ENCODE measurements at places on chromosomes 16 and 17.

- no peak for DNase-seq
Observed at GRCh38 chr17:59257101-59257500, 36.8 kb downstream of the GDPD1 start.

DNA sequence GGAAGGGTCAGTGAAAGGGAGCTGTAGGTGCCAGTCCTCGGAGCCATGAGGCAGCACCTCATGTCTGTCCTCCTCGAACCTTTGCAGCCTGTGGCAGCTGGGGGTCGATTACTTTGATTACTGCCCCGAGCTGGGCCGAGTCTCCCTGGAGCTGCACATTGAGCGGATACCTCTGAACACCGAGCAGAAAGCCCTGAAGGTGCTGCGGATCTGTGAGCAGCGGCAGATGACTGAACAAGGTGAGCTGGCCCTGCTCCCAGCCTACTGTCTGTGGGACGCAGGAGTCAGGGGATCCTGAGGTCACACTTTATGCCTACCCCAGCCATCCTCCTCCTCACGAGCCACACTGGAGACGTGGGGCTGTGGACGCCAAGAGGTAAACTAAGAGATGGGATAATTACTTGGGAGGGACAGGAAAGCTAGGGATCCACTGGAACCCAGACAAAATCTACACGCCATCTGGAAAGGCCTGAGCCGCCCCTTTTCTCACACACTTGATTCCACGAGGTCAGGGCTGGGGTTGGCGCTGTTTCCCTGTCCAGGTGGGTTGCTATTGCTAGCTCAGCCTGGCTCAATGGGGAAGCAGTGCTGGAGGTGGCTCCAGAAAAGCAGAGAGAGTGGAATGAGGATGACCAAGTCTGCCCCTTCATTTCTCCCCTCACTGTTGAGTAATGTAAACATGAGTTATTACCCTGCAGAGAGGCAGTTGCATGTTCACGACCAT is 26.4 kb downstream of the NUP85 start:
- no peak for DNase-seq

- DNase-seq: peak; percentile 23
Observed at GRCh38 chr17:43702637-43703036, 40.9 kb upstream of the MEOX1 start.

DNA sequence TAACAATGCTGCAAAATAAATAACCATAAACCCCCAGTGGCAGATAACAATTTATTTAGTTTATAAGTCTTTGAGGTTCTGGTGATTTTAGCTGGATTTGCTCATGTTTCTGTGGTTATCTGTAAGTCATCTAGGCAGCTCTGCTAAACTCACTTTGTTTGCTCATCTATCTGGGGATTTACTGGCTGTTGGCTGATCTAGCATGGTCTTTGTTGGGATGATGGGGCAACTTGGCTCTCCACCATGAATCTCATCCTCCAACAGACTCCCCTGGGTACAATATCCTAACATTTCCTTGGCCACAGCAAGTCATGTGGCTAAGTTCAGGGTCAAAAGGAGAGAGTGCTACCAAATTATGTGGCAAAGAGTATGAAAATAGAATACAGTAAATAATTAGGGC is 359.3 kb downstream of the CA10 start:
- no peak for DNase-seq

DNA sequence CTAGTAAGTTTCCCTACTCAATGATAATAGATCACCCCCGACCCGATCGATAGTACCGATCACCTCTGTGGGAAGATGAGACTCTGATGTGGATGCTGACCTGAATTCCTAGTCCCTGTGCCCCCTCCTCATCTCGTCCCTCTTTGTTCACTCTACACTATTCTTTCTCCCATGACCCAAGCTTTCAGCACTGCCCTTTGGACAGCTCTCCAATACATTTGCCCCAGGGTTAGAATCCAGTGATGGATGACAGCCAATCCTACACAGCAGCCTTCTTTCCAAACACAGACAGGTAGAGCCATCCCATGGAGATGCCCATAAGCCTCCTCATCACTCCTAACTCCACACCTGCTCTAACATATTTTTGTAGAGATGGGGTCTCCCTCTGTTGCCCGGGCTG is 141.1 kb downstream of the GSG1L start:
- no peak for DNase-seq

- DNase-seq: no peak
Observed at GRCh38 chr17:17535957-17536356, 39.8 kb upstream of the RASD1 start.

DNA sequence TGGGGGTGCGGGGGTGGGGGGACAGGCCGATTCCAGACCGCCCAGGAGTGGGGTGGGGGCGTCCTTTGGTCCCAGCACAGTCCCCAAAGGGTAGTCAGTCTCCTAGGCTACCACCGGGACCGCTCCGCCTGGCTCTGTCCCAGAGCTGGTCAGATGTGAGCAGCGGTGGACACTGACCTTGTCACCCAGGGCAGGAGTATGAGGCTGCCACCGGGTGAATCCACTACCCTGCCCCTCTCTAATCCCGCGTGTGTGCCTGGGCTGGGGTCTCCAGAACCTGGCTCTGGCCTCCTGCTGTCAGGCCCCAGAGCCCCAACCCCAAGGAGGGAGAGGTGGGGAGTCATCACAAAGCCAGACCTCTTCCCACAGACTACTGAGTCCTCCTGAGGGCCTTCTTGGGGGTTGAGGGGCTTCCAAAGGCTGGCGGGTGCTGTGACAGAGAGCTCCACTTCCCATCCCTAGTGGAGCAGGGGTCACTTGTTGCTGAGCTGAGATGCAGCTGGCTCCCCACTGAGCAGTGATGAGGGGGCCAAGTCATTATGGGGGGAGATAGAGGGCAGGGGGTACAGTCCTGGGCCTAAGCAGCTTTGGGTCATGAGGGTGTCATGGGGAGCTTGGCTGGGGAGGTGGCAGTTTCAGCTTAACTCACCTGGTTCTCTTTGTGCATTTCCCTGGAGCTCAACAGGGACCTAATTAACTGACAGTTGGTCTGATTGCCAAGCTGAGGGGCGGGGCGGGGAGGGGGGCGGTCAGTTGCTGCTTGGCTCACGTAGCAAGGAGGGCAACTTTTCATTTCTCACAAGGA is 1.2 kb downstream of the PPP1R1B start:
- no peak for DNase-seq

DNA sequence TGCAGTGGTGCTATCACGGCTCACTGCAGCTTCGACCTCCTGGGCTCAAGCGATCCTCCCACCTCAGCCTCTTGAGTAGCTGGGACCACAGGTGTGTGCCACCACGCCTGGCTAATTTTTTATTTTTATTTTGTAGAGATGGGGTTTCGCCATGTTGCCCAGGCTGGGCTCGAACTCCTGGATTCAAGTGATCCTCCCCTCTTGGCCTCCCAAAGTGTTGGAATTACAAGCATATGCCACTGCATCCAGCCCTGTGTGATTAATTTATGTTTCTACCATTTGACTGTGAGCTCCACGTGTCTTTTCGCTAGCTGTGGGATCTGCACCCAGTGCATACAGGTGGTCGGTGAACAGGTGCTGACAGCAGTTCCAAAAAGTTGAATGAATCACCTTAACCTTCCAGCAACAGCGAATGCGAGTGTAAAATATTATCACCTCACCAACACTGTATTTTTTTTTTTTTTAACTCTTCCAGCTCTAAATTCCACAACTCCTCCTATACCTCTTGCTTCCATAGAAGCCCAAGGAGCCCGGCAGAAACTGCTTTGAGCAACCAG is 484 bp upstream of the NUDT7 start:
- no peak for DNase-seq

DNA sequence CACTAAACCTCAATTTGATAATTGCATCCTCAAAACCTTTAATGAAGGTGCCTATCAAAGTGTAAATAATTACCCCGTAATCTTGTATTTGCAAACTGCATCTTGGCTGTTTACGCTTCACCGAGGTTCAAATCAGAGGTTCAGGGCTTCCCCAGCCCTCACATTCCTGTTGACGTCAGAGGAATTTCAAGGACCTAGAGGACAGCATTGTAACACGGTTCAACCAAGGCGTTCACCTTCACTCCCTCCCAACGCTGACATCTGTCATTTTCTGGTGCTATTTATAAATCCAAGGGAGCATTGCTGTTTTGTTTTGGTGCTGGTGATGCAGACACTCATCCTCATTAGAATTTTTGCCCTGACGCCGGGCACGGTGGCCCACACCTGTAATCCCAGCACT is 691.6 kb upstream of the RBFOX1 start:
- no peak for DNase-seq

- no peak for DNase-seq
Observed at GRCh38 chr16:48158296-48158695, 2.5 kb upstream of the ABCC12 start.

- DNase-seq: no peak
Observed at GRCh38 chr17:75552425-75553294, 27.2 kb downstream of the LLGL2 start.

- no peak for DNase-seq
Observed at GRCh38 chr17:1228781-1229348, 41.4 kb upstream of the BHLHA9 start.

GRCh38 chr16:54647725-54648221 is 282.9 kb upstream of the IRX5 start:
- DNase-seq: no peak

GRCh38 chr16:23920899-23921298 is 85.1 kb downstream of the PRKCB start:
- DNase-seq: no peak

DNA sequence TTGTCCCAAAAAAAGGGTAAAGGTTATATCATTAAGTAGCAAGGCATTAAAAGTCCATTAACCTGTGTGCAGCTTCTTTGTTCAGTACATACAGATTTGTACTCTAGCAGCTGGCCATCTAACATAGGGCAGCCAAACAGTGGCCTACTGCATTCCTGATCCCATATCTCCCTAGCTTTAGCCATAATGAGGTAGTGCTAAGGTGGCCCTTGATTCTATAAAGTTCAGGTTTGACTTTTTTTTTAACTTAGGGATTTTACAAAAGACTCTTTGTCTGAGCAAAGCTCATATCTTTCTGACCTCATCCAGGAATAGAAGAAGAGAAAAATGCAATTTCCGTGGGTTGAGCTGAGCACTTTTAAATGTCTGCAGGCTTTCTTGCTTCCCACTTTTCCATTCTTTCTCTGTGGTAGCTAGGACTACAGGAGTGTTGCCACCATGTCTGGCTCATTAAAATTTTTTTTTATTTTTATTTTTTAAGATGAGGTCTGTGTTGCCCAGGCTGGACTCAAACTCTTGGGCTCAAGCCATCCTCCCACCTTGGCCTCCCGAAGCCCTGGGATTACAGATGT is 19.5 kb upstream of the CDC6 start:
- DNase-seq: no peak

DNA sequence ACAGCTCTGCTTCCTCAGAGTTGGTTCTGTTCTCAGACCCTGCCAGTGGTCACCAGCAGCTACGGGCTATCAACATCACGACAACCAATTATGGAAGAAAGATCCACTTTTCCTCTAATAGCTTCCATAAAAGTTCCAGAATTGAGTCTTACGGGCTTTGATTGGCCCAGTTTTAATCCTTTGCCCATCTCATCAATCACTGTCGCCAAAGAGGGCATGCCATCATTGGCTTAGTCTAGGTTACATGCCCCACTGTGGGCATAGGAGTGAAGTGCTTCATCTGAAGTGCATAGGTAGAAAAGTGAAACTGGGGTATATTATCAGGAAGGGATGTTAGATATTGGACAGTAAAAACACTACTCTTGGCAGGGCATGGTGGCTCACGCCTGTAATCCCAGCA is 76.6 kb upstream of the DHX40 start:
- DNase-seq: no peak

- DNase-seq: no peak
Observed at GRCh38 chr16:67087803-67088202, 21.9 kb upstream of the PHAF1 start.

DNA sequence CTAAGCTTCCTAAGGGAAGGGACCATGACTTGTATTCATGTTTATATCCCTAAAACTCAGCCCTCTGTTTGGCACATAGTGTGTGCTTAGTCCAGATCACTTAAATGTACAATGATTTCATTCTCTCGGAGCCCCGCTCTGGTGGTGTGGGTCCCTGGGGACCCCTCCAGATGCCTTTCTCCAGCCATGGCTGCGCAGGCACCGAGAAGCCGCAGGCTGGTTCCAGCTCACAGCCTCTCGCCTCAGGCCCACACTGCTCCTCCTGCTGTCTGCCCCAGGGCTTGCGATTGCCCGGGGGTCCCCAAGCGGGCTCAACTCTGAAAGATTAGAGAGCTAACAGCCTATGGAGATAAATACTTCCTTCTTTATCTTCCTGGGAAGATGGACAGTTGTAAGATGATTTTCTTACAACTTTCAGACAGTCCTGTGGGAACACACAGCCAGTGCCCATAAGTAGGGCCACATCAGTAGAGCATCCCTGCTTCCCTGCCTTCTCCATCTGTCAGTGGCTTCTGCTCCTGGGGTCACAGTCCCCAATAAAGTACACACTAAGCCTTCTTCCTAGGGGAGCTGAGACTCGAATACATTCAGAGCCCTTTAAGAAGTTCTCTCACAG is 66.2 kb downstream of the CENPV start:
- DNase-seq: peak; percentile 28

- no peak for DNase-seq
Observed at GRCh38 chr17:78844301-78845005, 3.8 kb upstream of the USP36 start.

DNA sequence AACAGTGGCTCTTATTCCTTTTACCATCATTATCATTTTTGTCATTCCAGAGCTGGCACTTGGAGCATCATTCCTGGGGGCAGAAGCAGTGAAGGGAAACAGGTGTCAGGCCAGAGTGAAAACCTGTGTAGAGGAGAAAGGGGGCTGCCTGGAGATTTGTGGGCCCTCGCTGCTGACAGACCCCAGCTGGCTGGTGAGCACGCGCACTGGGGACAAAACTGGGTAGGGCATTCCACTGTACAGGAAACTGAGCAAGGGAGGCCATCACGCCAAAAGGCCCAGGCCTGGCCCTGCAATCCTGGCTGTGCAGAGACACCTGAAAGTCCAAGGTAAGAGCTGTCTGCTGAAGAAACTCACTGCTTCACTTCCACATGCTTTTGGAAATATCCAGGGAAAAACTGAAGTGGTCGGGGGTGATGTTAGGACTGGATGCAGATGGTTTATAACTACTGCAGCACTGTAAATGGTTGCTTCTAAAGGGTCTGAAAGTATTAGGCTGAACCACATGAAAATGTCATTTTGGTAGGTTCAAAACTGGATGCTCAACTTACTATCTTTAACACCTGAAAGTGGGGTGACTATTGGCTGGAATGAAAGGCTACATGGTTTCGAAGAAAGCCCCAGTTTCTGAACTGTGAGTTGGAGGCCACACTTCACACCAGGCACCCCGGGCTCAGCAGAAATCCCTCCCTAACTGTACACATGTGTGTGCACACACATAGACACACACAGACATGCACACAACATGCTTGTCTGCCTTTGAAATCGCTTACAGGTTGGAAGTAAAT is 225.0 kb downstream of the C16orf78 start:
- DNase-seq: no peak

DNA sequence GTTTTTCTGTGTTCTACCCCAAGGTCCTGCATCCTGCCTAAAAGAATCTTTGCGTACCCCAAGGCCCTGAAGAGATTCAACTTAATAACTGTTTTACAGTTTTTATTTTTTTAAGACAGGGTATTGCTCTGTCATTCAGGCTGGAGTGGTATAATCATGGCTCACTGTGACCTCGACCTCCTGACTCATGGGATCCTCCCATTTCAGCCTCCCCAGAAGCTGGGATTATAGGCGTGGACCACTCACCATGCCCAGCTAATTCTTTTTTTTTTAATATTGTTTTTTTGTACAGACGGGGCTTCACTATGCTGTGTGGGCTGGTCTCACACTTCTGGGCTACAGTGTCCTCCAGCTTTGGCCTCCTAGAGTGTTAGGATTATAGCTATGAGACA is 9.3 kb upstream of the FAAP100 start:
- peak; percentile 52 for DNase-seq

- no peak for DNase-seq
Observed at GRCh38 chr17:68318103-68318991, 27.1 kb downstream of the ARSG start.

GRCh38 chr16:10817963-10818941 is at the start of gene TVP23A:
TVP23A (minus strand) TSS chr16:10818794; CDS start chr16:10818493, 301 bp downstream.
- DNase-seq: no peak

Data from erythroblast (primary cell).